Activated naive CD8-positive, alpha-beta T cell treated with anti-CD3 and anti-CD28 coated beads, Interleukin-2, amount 50 U/mL, for 24 hours (primary cell): ENCODE measurements at places on chromosomes 5 and 9.

DNA sequence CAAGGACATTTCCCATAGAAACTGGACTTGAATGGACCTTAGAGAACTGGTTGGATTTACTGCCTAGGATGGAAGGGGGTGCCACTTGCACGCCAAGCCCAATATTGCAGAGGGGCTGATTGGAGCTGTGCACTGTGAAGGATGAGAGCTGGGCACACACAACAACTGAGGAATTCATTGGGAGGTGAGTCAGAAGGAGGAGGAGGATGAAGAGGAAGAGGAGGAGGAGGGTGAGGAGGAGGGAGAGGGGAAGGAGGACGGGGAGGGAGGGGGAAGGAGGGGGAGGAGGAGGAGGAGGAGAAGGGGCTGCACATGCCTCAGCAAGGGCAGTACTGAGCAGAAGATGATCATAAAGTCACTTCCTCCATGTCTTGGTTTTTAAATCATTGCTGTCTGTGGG, 5.7 kb upstream of the ICE1 start:
- DNase-seq, result no peak

DNA sequence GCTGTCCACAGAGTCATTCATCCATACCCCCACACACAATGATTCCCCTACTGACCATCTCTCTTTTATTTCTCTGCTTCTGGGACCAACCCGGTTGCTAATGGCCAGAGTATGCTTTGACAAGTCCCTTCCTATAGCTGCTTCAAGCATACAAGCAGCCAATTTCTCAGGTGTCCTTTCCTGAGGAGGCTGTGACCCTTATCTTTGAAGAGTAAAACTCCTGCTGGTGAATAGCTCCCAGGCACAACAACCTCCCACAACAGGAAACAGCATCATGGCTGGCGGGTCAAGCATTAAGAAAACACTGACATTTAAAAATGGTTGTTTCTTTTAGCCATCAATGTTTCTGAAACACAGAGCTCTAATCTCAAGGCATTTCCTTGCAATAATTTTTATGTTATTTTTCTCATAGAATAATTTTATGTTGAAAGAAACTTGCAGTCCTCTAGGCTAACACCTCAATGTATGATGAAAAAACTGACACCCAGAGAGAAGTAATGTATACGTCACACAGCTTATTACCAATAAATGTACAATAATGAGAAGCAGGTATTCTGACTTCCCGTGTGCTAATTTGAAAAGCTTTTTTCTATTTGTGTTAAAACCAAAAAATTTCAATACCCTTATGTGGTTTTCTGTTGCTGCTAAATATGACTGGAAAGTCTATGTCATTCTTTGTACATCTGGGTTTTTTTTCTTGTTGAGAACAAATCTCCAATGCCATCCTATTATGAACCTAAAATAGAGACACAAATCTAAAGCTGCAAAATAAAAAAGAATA, 7.5 kb upstream of the PAM start:
- DNase-seq, result no peak

GRCh38 chr5:59503220-59503619, 390.3 kb downstream of the PDE4D start:
- DNase-seq, result no peak

DNA sequence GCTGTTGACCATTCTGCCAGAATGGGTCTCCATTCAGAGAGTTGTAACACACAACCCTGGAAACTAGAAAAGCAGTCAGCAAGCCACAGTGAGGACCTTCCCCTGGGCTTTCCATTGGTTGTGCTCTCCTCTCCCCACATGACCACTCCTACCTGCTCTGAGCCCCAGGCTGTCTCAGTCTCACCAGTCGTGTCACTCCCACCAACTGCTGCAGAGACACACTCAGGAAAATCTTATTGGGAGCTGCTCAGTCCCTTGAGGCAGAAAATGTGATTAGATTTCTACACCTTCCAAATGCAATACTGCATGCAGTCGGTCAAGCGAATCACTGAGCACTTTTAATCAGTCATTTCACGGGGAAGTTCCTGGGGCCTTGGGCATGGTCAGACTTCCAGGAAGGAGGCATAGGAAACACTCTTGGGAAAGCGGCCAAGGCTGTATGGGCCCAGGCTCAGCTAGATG, 284.2 kb upstream of the NMUR2 start:
- no peak for DNase-seq

DNA sequence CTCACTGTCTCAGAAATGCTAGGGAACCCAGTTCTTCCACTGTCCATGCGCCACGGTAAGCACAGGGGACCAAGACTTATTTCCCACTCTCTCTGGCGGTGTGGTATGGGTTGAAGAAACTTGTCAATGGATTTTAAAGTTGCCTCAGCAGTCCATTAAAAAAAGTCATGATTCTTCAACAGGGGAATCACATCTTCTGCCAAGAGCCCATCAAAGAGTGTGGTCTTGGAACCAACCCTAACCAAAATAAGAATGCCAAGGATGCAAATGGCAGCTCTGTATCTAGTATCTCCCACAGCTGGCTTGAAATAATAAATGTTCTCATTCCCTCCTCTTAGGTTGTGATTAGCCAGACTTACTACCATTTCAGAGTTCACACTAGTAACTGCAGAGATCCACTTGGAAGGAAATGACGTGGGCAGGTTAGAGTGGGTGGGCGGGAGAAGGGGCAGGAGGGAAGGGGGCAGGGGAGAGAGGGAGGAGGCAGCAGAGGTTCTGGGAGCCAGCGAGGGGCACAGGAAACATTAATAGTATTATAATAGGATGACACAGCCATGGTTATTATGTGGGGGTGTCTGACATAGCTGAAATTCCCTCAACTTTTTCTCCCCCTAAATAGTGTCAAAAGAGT, 17.6 kb downstream of the PTCH1 start:
- no peak for DNase-seq

DNA sequence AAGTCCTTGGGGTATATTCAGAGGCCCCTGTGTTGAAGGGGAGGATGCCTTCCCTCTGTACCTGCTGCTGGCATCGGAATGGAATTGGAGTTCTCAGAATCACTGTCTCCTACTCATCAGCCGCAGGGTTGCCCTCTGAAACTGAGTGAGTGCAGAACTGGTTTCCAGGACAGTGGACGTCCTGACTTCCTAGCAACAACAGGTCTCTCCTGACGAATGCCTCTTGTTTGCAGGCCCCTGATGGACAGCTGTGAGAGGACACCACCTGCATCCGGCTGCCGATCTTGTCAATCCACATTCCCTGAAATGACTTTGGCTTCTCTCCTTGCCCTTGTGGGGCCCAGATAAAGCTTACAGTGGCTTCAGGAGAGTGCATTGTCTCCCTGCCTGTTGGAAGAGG, 274.5 kb downstream of the NSG2 start:
- no peak for DNase-seq

DNA sequence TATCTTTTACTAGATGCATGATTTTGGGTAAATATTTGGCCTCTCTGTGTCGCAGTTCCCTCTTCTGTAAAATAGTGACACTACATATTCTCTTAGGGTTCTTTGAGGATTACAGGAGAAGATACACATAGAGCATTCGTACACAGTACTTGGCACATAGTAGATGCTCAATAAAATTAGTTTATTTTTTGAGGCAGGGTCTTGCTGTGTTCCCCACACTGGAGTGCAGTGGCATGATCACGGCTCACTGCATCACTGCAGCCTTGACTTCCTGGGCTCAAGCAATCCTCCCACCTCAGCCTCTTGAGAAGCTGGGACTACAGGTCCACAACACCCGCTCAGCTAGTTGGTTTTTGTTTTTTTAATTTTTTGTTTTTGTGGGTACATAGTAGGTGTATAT, 1.6 kb downstream of the SCAI start:
- DNase-seq, result no peak

DNA sequence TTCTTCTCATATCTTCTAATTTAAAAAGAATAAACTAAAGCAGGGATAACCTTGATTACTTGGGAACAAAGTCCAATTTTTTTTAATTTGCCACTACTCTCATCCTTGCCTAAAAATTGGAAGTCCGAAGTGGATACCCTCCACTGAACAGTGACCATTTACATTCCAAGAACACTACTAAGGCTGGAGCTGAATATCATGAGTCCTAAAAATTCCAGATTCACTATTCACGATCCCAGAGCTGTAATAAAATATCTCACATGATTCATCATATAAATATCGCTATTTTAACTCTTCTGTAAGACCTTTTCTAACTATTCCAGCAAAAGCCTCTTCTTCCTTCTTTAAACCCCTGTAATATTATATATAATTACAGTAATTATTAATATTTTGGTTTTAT, 57.4 kb downstream of the ATPSCKMT start:
- DNase-seq, result no peak

- DNase-seq, result no peak
Observed at GRCh38 chr9:134432471-134432870, 106.2 kb downstream of the RXRA start.

GRCh38 chr5:58106754-58107410, 353.0 kb downstream of the PLK2 start:
- no peak for DNase-seq

- no peak for DNase-seq
Observed at GRCh38 chr5:78364005-78364404, 3.6 kb downstream of the SCAMP1 start.

- no peak for DNase-seq
Observed at GRCh38 chr5:40754381-40755092, 1.2 kb downstream of the TTC33 start.
